NCI-H1048 (cell line): ENCODE measurements at places on chromosomes 4 and X.

GRCh38 chr4:165583341-165583740, 204.5 kb downstream of the CPE start:
- no peak for DNase-seq

- DNase-seq, result peak; percentile 30
Observed at GRCh38 chrX:131752493-131753198, 208.8 kb downstream of the OR13H1 start.

DNA sequence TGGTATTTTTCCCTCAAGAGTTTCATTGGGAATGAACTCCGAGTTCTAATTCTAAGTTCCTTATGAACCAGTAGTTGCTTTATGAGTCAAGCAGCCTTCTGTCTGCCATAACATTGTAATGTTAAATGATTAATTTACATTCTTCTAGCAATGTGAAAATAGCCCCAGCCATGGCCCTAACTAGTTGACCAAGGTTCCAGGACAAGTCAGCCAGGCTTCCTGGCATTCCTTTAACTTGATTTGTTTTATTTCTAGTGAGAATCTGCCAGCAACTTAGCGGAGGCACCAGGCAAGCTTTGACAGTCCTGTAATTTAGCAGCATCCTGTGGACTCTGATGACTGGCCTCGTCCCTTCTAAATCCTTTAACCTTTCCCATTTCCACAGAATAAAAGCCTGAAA, 69.0 kb downstream of the GLRA2 start:
- DNase-seq, result no peak

- no peak for DNase-seq
Observed at GRCh38 chr4:1749370-1749769, 28.0 kb downstream of the TACC3 start.

DNA sequence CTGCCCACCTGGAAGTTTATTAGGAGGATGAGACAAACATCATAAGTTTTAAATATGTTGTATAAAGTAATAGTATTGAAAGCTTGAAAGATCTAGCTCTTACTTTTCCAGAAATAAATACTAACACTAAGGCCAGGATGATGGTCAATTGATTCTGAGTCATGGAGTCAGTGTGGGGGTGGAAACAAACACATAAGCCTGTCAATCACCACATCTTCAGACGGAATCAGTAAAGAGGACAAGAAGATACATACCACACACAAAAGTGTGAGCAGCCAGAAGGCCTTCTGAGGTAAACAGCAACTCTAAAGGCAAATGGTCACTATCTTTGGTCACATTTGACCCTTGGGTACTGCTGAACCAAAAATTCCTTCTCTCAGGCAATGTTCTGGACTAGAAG, 365.0 kb upstream of the RASGEF1B start:
- no peak for DNase-seq
